ENCODE measurements at places on chromosomes 1 and 21.

DNA sequence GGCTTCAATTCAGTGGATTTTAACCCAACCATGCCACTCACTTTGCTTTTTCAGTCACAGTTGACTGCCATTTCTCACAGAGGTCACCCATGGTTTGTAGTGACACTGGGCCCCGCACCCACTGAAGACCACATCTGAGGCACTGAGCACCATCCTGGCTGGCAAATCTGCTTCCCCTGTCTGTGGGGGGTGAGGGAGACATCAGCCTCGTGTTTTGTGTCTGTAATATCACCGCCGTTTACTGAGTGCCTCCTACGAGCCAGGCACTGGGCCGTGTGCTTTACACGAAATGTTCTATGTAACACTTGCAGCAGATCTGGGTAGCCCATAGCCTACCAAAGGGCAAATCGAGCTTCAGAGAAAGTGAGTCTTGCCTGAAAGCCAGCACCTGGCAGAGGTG lies 161.8 kb downstream of the PGBD5 start:
- no peak for DNase-seq

- DNase-seq = no peak
Observed at GRCh38 chr1:243323491-243323890, 67.7 kb downstream of the SDCCAG8 start.

DNA sequence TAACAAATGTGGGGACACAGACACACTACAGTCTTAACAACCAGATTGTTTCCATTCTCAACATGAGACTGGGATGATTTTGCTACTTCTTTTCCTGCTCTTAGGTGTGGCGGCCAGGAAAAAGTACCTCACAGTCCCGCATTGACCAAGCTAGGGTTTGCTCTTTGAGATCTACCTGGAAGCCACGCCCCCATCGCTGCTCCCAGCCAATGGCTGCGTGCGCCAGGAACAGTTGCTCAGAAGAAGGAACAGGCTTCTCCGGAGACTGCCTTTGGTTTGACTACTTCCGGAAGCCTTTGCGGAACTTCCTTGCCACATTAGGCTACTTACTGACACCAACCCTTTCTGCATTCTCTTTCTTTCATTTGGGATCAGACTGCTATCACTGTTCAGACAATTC lies 44.2 kb upstream of the PLD5 start:
- DNase-seq = no peak

GRCh38 chr1:63984257-63984929 lies 210.6 kb downstream of the ROR1 start:
- DNase-seq = no peak

- no peak for DNase-seq
Observed at GRCh38 chr1:21704145-21704544, 35.0 kb upstream of the RAP1GAP start.

DNA sequence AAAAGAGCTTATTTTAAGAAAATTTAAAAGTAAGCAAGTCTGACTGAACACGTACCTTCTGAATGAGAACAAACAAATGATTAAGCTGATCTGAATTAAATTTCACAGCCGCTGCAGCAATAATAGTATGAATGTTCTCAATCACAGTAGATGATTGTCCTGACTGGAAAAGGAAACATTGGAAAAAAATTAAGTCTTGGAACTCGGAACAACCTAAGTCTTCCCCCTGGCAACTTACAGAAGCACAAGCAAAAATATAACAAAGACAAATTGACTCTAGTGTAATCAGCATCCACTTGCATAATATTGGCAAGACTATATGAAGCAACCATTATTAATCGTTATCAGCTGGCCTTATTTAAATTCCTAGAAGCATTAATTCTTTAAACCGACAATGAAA lies 60.5 kb downstream of the USP24 start:
- no peak for DNase-seq

DNA sequence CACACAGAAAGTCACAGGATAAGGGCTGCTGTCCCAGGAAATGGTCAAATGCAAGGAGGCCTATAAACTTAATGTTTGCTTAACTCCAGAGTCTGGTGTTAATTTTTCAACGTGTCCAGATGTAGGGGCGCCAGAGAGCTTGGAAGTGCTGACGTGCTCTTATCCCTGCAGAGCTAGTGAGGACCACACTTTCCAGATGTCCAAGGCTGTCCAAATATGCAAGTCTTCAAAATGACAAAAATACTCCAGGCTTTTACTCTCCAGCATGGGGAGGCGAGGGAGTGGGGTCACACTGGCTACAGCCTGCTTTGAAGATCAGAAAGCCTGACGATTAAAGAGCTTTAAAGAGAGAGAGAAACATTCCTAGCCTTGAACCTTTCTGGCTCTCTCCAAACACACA lies 57.6 kb downstream of the ABCA4 start:
- no peak for DNase-seq

- peak; percentile 26 for DNase-seq
Observed at GRCh38 chr1:212256369-212256768, 28.8 kb upstream of the PPP2R5A start.

DNA sequence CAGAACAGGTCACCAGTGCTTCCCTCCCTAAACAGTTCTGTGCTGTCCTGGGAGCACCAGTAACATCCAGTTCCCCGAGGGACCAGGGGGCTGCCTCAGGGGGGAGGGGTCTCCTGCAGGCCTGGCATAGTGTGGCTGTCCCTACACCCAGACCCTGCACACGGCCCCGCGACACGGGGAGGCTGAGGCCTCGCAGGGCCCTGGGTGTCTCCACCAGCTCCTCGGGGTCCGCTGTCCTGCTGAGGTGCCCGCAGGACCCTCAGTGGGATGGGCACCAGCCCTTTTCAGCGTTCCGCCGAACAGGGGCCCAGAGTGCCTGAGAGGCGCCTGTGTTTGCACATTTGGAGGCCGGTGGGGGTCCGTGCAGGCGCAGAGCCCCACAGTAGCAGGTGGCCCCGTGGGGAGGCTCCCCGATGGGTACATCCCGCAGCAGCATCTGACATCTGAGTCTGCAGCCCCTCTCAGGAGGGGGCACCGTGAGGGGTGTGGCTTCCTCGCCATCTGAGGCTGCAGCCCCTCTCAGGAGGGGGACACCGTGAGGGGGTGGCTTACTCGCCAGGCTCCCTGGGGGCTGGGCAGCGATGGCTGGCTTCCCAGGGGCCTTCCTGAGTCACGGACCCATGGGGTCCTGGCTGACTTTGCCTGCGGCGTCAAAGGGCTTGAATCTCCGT lies 18.5 kb upstream of the C1orf159 start:
- DNase-seq = no peak

- no peak for DNase-seq
Observed at GRCh38 chr1:118661769-118662320, 326.3 kb downstream of the TBX15 start.

DNA sequence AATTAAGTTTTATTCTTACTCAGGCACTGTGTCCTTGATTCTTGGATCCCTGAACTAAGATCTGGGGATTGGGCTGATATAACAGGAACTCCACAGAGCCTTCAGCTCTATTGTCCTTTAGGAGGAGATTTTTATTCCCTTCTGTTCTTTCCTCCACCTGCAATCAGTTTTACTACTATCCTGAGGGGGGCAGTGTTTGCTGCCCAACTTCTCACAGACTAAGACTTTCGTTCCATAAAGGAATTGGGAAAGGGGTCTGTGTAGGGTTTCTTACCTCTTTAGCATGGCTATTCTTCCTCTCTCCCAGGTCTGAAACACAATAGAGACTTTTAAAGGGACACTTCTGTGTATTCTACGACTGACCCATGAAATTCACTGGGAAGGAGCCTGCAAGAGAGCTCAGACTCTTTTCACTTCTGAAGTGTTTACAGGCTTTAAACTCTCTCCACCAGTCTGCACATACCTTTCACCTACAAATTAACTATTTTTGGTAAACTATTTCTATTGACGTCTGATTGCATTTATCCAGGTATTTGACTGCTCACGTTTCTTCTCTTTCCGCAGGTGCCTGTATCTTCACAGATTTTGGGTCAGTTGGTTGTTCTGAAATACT lies 103.3 kb upstream of the DEPDC1 start:
- DNase-seq = no peak

DNA sequence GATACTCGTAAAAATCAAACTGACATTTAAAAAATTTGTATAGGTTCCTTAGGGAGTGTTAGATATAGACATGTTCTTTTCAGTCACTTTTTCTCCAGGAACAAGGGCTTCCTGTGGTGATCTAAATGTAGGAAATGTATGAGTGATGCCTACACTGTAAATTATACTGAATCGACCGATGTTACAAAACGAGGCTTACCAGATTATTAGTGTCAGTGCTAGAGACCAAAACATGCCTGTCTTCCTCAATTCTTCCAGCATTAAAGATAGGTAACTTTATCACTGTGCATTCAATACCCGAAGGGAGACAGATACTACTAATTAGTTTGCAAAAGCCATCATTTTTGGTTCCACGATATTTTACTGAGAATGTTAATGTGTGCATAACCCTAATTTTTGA lies 86.1 kb downstream of the BRINP3 start:
- DNase-seq = no peak
